ENCODE measurements at places on chromosomes 1 and 21.
A peak's percentile ranks its signal among the peaks of the same experiment; 100 is the strongest.

DNA sequence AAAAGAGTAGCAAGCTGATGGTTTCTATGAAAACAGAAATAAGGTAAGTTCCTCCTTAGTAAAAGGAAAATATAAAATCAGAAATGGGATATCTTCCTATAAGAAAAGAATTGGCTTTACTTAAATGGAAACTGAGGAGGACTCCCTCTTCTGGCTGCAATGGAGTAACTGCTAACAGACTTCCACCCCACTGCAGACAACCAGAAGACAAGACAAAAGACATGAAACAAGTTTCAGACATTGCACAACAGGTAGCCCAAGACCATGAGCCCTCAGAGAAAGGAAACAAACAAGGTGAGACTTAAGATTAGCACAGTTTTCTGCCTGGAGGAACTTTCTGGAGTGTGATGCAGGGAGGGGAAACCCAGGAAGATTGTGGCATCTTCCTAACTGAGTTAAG, 17.0 kb upstream of the OLFML2B start:
- no peak for DNase-seq

DNA sequence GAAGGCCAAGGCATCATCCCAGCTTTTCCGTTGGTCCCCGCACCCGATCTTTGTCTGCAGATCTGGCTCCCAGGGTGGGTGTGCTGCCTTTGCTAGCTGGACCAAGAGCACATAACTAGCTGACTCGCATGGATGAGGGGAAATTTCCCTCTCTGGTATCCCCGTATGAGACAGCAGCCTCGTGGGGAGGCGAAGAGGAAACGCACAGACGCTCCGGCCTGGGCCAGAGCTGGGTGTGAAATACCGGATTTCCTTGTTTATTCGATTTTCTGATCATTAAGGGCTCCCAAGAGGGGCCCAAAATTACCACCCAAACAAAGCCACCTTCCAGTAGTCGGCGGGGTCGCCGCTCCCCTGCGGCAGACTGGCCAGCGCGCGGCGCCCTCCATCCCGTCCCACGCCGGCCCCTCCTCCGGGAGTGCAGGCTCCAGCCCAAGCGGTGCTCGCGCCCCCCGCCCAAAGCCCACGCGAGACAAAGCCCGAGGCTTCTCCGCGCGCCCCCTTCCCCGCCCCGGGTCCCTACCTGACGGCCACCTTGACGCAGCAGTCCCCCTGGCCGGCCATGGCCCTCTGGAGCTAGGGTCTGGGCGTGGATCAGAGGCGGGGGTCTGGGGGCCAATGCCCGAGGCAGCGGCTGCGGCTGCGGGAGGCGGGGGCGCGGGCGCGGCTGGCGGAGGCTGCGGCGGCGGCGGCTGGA, 546 bp downstream of the KIF21B start:
- peak; percentile 66 for DNase-seq

DNA sequence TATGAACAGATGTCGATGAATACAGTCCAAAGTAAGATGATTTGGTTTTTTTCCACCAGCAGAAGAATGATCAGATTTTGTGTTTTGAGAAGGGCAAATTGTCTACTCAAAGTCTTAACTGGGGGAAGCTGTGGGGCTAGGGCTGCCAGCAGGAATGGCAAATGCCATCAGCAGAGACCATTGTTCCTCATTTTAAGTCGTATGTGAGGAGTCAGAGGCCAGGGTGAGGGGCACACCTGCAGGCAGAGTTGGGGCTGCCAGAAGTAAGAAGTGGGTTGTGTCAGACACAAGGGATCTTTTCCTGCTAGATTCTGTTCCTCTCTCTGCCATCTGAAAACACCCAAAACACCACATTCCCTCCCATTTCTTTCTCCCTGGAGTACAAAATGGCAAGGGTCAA, 8.7 kb downstream of the PARK7 start:
- DNase-seq: no peak

DNA sequence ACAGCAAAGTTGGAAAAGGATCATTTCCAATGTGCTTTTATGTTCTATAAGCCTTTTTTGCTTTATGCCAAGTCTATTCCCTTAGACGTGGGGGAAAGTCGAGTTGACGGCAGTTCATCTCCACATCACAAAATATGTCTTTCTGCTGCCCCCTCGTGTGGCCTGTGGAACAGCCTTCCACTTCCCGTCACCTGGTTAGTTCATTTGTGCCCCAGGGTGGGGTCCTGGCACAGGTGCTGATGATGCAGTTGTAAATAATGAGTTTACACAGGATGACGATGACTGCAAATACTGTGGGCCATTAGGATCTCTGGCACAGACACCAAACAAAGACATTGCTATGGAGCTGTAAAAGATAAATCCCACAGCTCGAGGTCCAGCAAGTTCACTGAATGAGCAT, 10.0 kb upstream of the OTUD3 start:
- no peak for DNase-seq

- DNase-seq: peak; percentile 84
These were observed 43.5 kb downstream of the LGR6 start for GRCh38 chr1:202237052-202237451.
